ENCODE measurements at places on chromosomes 2 and 18.

- DNase-seq, result no peak
Measured at GRCh38 chr18:21345840-21346239, 103.8 kb downstream of the GREB1L start.

DNA sequence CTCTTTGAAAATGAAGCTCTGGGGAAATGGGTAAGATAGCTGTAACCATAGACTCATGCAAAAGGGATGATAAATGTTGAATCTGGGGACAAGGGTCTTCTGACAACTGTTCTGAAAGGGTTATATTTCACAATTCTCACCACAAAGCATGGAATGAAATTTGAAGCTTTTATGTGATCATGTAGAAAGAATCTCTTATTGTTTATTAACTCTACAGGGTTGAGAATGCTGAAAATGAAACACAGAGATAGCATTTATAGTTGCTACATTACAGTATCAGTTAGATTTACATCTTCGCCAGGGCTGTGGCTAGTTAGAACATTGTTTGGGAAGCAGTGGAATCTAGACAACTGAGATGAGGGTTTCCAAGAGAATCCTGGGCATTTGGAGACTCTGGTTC lies 97.4 kb upstream of the LHCGR start:
- DNase-seq, result no peak

DNA sequence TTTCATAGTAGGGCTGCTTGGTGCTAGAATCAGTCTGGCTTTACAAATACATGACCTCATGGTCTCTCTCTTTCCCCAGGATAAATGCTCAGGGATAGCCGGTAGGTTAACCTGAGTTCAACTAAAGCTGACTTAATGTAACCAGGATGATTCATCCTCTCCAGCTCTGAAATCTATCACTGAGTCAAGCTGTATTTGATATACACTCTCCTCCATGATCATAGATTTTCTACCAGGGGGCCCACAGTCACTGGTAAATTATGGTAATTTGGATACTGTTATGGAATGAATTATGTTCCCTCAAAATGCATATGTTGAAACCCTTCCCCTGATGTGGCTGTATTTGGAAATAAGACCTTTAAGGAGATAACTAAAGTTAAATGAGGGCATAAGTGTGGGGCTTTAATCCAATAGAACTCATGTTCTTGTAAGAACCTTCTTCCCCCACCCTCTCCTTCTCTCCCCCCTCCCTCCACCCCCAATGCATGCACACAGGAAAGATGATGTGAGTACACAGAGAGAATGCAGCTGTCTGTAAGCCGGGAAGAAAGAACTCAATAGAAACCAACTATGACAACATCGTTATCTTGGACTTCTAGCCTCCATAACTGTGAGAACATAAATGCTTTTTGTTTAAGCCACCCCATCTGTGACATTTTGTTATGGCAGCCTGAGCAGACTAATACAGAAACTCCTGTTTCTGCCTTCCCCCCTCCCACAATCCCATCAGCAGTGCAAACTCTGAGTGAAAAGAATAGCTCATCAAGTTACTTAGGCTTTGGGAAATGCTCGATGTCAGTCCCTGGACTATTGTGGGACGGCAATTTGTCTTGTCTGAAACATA lies 134.9 kb upstream of the KYNU start:
- no peak for DNase-seq

DNA sequence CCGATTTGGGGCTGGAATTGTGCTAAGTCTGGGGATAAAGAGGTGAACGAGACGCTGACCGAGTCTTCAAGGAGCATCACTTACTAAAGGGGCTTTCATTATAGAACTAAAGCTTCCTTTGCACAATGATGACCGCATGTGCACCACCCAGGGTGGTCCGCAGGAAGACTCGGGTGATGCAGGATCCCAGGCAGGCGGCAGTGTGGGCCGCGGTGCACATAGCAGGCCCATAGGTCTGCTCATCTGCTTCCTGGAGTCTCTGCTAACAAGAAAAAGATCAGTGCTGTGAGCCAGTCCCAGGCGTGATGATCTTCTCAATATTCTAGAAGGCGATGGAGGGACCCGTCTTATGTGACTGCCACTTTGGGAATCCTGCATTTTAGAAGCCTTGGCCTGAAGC lies 122.8 kb downstream of the PXDN start:
- no peak for DNase-seq

DNA sequence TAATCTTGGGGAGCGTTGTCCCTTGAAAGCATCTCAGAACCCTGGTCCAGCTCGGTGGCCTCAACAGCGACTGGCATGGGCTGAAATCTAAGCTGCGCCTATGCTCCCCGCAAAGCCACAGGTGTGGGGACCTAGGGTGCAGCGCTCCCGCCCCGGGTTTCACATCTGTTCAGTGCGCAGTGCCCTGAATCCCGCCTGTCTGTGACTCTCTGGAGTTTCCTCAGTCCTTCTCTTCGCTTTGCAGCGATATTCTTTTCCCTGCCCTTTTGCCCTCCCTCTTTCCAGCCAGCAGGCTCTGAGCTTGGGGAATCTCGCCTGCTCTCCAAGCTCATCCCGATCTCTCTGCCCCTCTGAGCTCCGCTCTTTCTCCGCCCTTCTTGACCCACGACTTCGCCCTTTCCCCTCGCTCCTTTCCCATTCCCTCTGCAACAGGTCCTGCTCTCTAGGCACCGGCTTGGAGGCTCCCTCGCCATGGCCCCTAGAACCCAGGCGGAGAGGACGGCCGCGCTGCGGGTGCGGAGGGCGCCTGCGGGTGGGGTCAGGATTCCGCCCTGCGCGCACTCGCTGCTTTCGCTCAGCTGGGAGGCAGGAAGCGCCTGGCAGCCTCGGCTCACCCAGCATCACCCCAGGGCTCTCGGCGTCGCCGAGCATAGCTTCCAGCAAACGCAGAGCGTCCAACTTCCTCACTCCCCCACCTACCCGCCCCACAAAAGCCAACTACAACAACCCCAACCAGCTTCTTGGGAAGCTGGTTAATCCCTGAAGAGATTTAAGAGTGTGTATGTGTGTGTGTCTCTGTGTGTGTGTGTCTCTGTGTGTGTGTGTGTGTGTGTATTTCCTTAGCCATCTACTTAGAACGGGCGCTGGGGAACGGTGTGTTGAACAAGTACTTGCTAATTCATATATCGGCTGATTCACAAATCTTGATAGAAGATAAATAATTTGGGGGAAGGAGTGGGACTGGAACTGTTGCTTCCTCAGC lies 1.1 kb downstream of the GRP start:
- no peak for DNase-seq

DNA sequence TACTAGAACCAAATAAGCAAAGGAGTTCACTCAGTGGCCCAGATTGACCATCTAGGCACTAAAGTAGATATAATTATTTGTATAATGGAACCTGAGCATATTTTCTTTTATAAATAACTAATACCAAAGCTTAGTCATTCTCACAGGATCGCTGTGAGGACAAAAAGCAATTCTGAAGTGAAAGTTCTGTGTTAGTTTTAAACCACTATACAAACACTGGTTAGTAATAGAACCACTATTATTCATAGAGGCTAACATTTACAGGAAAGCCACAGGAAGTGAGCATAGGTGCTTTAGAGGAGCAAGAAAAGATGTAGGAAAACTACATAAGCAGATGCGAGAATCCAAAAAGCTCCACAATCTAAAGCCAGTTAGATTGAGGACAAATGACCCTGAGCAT lies 364.7 kb downstream of the XIRP2 start:
- DNase-seq, result no peak

GRCh38 chr2:29329899-29330298 lies 214.7 kb downstream of the CLIP4 start:
- DNase-seq, result no peak

- DNase-seq, result no peak
Measured at GRCh38 chr2:195532628-195533271, 124.3 kb upstream of the SLC39A10 start.

- no peak for DNase-seq
Measured at GRCh38 chr2:7803515-7803914, 878.3 kb upstream of the ID2 start.

DNA sequence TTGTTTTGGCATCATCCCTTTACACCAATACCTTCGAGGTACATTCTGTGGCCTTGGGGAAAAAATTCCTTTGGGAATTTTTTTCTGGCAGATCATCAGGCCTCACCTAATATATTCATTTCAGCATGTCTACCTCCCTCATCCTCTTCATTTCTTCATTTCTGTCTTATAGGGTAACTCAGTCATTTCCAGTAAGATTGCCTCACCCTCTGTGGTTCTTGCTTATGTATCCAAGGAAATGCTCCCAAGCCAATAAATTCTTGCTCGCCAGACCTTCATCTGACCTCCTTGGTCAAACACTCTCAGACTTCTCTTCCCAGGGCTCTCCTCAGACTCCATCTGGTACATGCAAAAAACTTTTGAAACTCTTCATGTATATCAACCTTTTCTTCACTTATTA lies 265.6 kb downstream of the TMX3 start:
- no peak for DNase-seq

DNA sequence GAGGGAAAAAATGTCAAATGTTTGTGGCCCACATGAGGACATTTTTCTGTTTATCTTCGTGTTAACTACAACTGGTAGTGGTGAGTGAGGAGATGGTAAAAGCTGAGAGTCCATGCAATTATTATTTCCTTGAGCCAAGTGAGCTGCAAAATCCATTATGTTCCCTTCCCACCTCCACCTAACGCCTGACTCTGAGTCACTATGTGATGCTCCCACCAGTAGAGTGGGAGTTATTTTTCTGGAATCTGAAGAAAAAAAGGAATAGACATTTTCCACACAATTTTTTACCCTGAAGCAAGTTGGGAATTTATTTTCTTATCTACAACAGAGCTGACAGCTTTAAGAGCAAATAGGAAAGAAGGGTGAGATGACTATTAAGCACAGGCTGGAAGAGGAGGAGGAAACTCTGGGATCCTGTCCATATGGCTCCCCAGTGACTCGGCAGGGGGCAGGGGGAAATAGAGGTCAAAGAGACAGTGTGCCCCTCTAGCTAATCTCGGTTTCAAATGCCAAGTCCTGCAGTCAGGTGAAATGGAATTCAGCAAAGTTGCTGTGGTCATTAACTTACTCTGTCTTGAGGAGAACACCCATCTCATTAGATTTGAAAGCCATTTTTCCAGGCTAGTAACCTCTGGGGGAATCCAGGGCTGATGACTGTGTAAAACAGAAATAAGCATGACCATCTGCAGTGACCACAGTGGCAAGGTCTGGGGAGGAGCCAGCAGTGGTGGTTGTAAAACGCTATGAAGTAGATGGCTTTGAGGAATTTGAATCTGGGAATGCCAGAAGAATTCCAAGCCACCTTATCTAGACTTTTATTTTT lies 463.9 kb downstream of the STK39 start:
- no peak for DNase-seq

DNA sequence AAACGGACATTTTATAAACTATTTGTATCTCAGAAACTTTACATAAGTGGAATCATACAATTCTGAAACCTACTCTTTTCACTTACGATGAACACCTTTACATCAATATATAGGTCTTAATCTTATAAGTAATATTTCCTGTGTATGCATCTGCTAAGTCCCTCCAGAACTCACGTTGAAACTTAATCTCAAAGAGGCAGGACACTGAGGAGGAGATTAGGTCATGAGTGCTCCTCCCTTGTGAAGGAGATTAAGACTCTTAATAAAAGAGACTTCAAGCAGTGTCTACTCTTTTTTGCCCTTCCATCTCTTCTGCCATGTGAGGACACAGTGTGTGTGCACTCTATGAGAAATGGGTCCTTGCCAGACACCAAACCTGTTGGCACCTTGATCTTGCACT lies 94.7 kb upstream of the CDKL4 start:
- DNase-seq, result no peak

DNA sequence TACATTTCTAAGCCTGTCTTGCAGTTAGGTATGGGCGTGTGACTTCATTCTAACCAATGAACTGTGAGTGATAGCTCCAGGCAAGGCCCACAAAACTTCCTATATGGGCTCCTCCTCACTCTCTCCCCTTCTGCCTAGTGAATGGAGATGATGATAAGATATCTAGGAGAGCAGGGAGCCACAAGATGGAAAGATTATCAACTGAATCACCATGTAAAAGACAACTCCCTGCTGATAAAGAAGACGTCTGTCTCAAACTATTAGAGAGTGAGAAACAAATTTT lies 237.1 kb downstream of the GPD2 start:
- no peak for DNase-seq

- DNase-seq, result no peak
Measured at GRCh38 chr2:69449906-69450305, 12.7 kb upstream of the NFU1 start.

DNA sequence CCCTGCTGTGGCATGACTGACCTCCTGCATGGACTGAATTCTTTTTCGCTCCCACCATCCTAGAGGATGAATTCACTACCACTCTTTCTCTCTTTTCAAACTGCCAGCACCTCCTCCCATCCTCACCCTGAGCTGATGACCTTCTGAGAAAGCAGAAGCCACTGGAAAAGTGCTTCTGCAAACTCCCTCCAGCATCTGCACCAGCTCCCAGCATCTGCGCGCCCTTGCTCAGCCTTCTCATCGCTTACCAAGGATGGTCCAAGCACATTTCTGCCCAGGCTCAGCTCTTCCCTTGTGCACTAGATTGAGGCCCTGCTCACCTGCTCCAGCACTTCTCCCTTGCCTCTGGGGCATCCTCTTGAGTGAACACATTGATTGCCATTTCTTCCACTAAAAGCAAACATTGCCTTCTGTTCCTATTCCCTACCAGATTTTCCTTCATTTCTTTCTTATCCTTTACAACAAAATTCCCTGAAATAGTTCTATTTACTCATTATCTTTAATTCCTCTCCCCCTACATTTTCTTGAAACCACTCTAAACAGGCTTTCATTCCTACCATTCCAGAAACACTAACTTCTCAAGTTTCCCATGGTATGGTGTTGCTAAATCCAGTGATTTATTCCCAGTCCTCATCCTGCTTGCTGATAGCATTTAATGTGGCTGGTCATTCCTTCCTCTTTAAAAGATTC lies 42.7 kb upstream of the IL1RL1 start:
- DNase-seq, result no peak

DNA sequence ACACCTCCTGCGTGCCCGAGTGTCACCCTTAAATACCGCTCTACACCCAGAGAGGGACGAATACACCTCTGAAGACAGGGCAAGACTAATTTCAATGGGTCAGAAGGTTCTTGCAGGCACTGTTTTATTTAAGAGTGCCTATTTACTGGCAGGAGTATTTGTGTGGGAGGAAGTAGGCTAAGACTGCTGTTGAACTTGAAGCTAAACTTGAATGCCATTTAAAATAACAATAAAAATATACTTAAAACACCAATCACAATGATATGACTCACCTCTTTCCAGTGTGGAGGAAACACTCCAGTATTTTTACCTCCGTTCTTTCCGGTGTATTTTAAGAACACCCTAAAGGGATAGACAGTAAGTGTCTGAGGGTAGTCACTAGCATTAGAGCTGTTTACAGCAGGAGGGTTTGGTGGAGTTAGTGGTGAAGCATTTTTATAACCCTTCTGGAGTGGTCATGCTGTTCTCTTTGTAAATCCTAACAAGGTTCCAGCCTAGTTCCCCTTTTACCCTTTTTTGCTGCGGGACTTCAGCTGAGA lies 9.6 kb upstream of the HOXD1 start:
- DNase-seq, result no peak

Measured in RPMI8226 (cell line).